ENCODE measurements at places on chromosomes 7 and 10. TPM values are rescaled to one million over a fixed set of nuclear protein-coding genes. Genes with fewer than 3 reads are reported as not detected.

DNA sequence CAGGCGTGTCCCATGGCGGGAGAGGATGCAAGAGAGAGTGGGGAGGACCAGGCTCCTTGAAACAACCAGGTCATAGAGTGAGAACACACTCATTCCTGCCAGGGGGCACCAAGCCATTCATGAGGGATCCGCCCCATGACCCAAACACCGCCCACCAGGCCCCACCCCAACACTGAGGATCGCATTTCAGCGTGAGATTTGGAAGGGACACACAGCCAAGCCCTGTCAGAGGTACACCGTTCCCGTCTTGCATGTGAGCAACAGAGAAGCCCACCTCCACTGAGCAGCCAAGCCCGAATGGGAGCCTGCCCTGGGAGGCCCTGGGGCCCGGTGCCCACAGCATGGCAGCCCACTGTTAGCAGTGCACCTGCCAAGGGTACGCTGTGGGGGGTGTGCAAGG is 7.9 kb upstream of the ARPC1B start:
- no peak for DNase-seq

- DNase-seq = no peak
Observed at GRCh38 chr10:81886939-81887338, 11.9 kb downstream of the NRG3 start.

The NPVF gene
- total RNA-seq = not detected

DNA sequence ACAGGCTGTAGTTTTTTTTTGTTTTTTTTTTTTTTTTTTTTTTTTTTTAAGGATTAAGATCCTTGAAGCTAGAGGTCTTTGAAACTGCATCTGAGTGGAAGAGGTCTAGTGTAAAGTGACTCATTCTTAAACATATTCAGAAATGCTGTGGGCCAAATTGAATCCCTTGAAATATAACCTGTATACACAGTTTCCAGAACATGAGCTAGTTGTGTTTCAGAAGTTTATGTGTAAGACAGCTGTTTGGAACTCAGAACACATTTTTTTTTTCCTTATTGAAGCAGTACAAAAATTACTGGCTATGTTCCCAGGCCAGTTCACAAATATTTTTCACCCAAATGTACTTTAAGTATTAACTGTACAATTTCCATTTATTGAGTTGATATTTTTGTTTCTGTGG is 67.9 kb downstream of the PPP1R9A start:
- no peak for DNase-seq

DNA sequence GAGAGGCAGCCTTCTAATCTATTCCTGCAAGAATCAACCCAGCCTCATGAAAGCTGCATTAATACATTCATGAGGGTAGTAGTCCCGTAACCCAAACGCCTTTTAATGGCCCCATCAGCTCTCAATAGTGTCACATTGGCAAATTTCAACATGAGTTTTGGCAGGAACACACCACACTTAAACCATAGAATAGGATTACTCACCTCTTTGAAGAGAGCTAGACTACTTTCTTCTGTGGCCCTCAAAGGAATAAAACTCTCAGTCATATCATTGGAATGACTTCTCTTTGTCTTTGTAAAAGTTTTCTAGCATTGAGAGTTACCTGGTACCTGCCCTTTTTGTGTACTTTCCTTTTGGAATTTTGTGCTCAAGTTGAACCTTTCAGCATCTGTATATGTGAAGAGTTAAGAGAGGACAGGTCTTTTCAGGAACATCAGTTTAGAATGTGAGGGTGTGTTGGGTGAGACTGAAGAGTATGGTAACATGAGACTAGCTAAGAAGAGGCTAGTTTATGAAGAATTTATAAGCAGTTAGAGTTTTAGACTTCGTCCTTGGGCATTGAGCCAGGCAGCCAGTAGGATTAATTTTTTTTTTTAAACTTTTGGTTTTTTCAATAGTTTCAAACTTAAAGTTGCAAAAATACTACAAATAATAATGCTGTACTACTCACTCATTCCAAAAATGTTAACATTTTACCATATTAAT is 92.6 kb downstream of the MLLT10 start:
- DNase-seq = no peak

GRCh38 chr7:2030475-2031450 is 202.0 kb downstream of the MAD1L1 start:
- no peak for DNase-seq

- DNase-seq = no peak
Observed at GRCh38 chr10:120833222-120833928, 17.8 kb upstream of the WDR11 start.

GRCh38 chr7:47937065-47937687 is 11.1 kb downstream of the PKD1L1 start:
- no peak for DNase-seq

The FEZF1 gene
- not detected for total RNA-seq

The TFEC gene
- 15.4 TPM for total RNA-seq

The UNCX gene
- total RNA-seq = not detected
